ENCODE measurements at places on chromosomes 3 and 15.

DNA sequence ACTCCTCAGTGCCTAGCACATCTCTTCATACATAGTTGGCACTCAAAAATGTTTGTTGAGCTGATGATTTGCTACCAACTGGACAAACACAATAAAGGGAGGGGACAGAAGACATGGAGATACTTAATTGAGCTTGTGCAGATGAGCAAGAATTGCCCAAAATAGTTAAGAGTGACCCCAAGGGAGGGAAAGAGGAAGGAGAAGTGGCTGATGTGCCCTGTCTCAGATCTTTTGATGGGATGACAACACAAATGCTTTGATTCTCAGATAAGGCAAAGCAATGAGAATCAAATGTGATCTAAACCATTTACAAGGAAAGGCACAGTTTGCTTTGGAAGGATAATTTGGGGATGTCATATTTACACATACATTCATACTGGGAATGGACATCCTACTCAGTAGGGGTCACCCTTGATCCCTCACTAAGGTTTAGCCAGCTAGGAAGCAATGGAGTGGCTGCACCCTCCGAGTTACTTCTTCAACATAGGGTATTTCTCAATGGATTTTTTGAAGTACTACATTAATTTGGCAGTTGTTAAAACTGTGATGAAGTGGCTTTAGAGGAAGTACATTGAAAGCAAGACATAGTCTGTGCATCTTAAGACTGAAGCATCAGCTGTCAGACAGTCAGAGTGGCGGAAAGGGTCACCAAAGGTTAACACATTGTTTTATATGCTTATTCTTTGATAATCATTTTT is 21.9 kb upstream of the SSR3 start:
- no peak for DNase-seq

DNA sequence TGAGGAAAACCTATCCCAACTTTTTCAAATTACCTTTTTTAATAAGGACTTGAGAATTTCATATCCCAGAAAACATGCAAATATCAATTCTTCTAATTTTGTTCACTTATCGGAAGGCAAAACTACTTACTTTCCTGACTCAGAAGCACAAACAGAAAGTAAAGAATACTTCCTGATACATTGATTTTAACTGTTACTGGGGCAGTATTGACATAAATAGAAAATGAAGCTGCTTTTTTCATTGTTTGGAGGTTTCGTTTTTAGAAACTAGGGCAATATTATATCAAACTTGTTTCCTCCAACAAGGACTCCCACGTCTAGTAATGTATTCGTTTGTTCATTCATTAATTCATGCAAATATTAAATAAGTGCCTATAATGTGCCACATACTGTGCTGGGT is 19.1 kb downstream of the PAQR9 start:
- DNase-seq: no peak

GRCh38 chr3:113602836-113603235 is 70.5 kb downstream of the SIDT1 start:
- DNase-seq: no peak

- DNase-seq: peak; percentile 8
Observed at GRCh38 chr3:184741798-184742675, 30.2 kb upstream of the MAGEF1 start.

DNA sequence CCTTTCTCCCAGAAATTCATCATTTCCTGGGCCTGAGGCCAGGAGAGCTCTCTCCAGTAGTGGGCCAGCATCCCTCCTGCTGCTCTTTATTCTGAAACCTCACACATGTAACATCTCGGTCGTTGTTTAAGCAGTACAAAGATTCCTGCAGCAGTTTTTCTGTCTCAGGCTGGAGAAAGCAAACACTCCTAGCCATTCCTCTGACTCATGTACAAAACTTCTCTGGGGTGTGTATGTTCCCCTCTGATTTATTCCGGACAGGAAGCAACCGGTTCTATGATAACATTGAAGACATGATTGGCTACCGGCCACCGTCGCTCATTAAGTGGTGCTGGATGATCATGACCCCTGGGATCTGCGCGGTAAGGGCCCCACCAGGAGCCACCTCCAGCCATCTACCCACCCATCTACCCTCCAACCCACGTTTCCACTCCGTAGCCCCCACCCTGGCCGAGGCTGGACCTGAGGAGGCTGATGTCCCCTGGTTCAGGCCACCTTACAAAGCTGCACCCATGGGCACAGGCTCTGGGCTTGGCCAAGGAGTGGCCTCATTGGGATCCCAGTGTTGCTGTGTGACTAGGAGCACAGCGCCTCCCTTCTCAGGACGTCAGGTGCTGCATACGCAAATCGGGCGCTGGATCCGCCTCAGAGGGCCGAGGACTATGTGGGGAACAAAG is 58.6 kb upstream of the SLC6A1 start:
- DNase-seq: no peak

Measured in activated CD4-positive, CD25-positive, alpha-beta regulatory T cell treated with anti-CD3 and anti-CD28 coated beads, Interleukin-2, amount 50 U/mL, for 72 hours (primary cell).